ENCODE measurements at places on chromosomes 11 and 22. TPM values are rescaled to one million over a fixed set of nuclear protein-coding genes. Genes with fewer than 3 reads are reported as not detected.

Gene CHRM1
- total RNA-seq: not detected

Gene PATE2
- total RNA-seq: not detected

Gene DENND5A
- 124 TPM for total RNA-seq

Gene SEPTIN3
- total RNA-seq: not detected

Gene ABCC8
- total RNA-seq: not detected

Gene WNT11
- 0.65 TPM for total RNA-seq

Gene ART1
- total RNA-seq: not detected

Gene OR51I2
- total RNA-seq: not detected

Gene RFPL1
- total RNA-seq: not detected

Gene SYT7
- under 0.01 TPM for total RNA-seq

Gene SLC35F2
- 94.5 TPM for total RNA-seq

Gene TIMM10B
- total RNA-seq: 38.7 TPM

Gene BBOX1
- total RNA-seq: not detected

Gene PGR
- under 0.01 TPM for total RNA-seq

Gene MS4A8
- total RNA-seq: not detected

Gene TYMP
- total RNA-seq: 8.1 TPM

Gene DRICH1
- total RNA-seq: not detected

Gene ACRV1
- total RNA-seq: not detected

Gene KIRREL3
- under 0.01 TPM for total RNA-seq

Gene VSIG10L2
- not detected for total RNA-seq

Gene ESAM
- 70.7 TPM for total RNA-seq

Gene AQP11
- 0.30 TPM for total RNA-seq

Gene PRG3
- not detected for total RNA-seq

Gene YPEL4
- total RNA-seq: not detected

Gene HTR3A
- total RNA-seq: not detected

Gene CCDC73
- total RNA-seq: not detected

Gene CRYBA4
- total RNA-seq: not detected

Gene P4HA3
- 9.9 TPM for total RNA-seq

Gene MUC6
- total RNA-seq: not detected

Gene LPXN
- total RNA-seq: 2.9 TPM

Gene OR2AT4
- total RNA-seq: not detected

Gene FAM111B
- total RNA-seq: 15.6 TPM

Gene CEND1
- total RNA-seq: not detected

Gene TRIM49
- not detected for total RNA-seq

Gene LRRC4C
- not detected for total RNA-seq

Gene TEX54
- total RNA-seq: not detected

Gene SEC14L6
- under 0.01 TPM for total RNA-seq

Gene DNAL4
- 17.5 TPM for total RNA-seq

Gene POGLUT3
- 23.1 TPM for total RNA-seq

Gene IGLL1
- not detected for total RNA-seq

Gene CYP2D6
- not detected for total RNA-seq

Gene FERMT3
- total RNA-seq: 22.2 TPM

Gene CARD10
- 27.5 TPM for total RNA-seq

Gene FOSL1
- 20.2 TPM for total RNA-seq

Gene HEPN1
- not detected for total RNA-seq

Gene F2
- total RNA-seq: not detected

Gene GSTT2B
- 1.3 TPM for total RNA-seq

Gene STT3A
- total RNA-seq: 165 TPM

Gene DDT
- total RNA-seq: 42.1 TPM

Gene VSIG2
- total RNA-seq: 0.46 TPM

Gene CAPN1
- 157 TPM for total RNA-seq

Gene RELT
- total RNA-seq: 7.1 TPM

Gene MGAT3
- total RNA-seq: under 0.01 TPM

Gene KCNJ4
- not detected for total RNA-seq

Gene SERPING1
- total RNA-seq: 0.46 TPM

Gene SBF1
- 40.4 TPM for total RNA-seq

Gene PATE3
- total RNA-seq: not detected

Gene FAM227A
- total RNA-seq: 2.9 TPM

Gene GAS2
- 1.6 TPM for total RNA-seq
